ENCODE measurements at places on chromosomes 1 and 21.
A peak's percentile ranks its signal among the peaks of the same experiment; 100 is the strongest.

GRCh38 chr1:40232444-40232843 is 15.3 kb upstream of the TMCO2 start:
- H3K36me3 ChIP-seq, result no peaks in the 10 kb centered on the region
- no peak overlapping the region for H3K4me3 ChIP-seq
- DNase-seq, result no peak
- H3K4me1 ChIP-seq, result no peaks in the 10 kb centered on the region
- no peaks in the 10 kb centered on the region for H3K27me3 ChIP-seq

GRCh38 chr1:53544728-53545515 is 85.7 kb downstream of the DMRTB1 start:
- no peak for DNase-seq
- H3K4me1 ChIP-seq, result peaks cover 11% of the 10 kb centered on the region
- no peaks in the 10 kb centered on the region for H3K27me3 ChIP-seq
- H3K4me3 ChIP-seq, result no peak overlapping the region
- no peaks in the 10 kb centered on the region for H3K36me3 ChIP-seq
- no peak overlapping the region for H3K27ac ChIP-seq

- no peaks in the 10 kb centered on the region for H3K27me3 ChIP-seq
- DNase-seq, result no peak
- peak overlapping the region; percentile 84 for H3K27ac ChIP-seq
Measured at GRCh38 chr1:156499194-156499841, 1.3 kb downstream of the MEF2D start.

GRCh38 chr1:222233444-222234158 is 314.3 kb downstream of the HHIPL2 start:
- no peak overlapping the region for H3K4me3 ChIP-seq
- peaks cover 2% of the 10 kb centered on the region for H3K36me3 ChIP-seq
- H3K27ac ChIP-seq, result no peak overlapping the region
- no peak for DNase-seq

DNA sequence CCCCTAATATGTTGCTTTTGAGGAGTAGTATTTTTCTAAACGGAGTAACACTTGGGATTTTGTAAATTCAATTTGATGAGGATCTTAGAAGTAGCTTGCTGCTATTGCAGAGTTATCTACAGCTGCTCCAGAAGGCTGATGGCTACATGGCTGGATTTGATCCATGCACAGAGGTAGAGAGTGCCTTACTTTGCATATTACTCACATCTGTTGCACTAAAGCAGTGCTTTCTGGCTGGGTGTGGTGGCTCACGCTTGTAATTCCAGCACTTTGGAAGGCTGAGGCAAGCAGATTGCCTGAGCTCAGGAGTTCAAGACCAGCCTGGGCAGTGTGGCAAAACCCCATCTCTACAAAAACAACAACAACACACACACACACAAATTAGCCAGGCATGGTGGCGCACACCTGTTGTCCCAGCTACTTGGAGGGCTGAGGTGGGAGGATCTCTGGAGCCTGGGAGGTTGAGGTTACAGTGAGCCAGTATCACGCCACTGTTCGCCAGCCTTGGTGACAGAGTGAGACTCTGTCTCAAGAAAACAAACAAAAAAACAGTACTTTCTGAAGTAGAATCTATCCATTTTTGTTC is 24.6 kb downstream of the RALGPS2 start:
- no peak overlapping the region for H3K27ac ChIP-seq
- no peaks in the 10 kb centered on the region for H3K4me1 ChIP-seq
- no peaks in the 10 kb centered on the region for H3K27me3 ChIP-seq
- DNase-seq, result no peak

- H3K27me3 ChIP-seq, result no peaks in the 10 kb centered on the region
- DNase-seq, result no peak
- H3K4me1 ChIP-seq, result peaks cover 5% of the 10 kb centered on the region
- peaks cover 2% of the 10 kb centered on the region for H3K36me3 ChIP-seq
- no peak overlapping the region for H3K27ac ChIP-seq
- no peak overlapping the region for H3K4me3 ChIP-seq
Measured at GRCh38 chr21:29656504-29657239, 283.1 kb downstream of the GRIK1 start.

GRCh38 chr21:46664316-46664995 is 29.0 kb downstream of the PRMT2 start:
- peaks cover 14% of the 10 kb centered on the region for H3K4me1 ChIP-seq
- no peak overlapping the region for H3K27ac ChIP-seq
- no peak overlapping the region for H3K4me3 ChIP-seq
- peaks cover 7% of the 10 kb centered on the region for H3K36me3 ChIP-seq
- H3K27me3 ChIP-seq, result peaks cover 9% of the 10 kb centered on the region

- peaks cover 15% of the 10 kb centered on the region for H3K4me1 ChIP-seq
- no peak overlapping the region for H3K4me3 ChIP-seq
- no peak for DNase-seq
Measured at GRCh38 chr1:10685808-10686403, 110.5 kb downstream of the CASZ1 start.

DNA sequence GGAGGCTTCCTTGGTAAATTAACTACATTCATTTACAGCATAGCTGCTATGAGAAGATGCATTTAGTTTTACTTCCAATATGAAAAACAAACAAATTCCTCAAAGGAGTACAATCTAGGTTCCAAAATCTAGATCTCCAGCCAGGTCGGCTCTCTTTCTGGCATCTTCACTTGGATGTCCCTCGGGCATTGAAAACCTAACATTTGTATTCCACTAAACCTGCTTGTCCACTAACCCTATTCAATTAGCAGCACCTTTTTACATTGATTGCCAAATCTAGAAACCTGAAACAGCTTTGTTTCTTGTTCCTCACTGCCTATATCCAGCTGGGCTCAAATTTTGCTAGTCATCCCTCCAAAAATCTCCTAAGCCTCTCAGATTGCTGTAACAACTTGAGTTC is 14.3 kb upstream of the CXADR start:
- H3K36me3 ChIP-seq, result no peaks in the 10 kb centered on the region
- no peaks in the 10 kb centered on the region for H3K4me1 ChIP-seq
- DNase-seq, result no peak
- no peak overlapping the region for H3K27ac ChIP-seq
- no peak overlapping the region for H3K4me3 ChIP-seq
